Activated CD4-positive, alpha-beta T cell treated with anti-CD3 and anti-CD28 coated beads for 1 hour (primary cell): ENCODE measurements at places on chromosomes 11 and 22.

DNA sequence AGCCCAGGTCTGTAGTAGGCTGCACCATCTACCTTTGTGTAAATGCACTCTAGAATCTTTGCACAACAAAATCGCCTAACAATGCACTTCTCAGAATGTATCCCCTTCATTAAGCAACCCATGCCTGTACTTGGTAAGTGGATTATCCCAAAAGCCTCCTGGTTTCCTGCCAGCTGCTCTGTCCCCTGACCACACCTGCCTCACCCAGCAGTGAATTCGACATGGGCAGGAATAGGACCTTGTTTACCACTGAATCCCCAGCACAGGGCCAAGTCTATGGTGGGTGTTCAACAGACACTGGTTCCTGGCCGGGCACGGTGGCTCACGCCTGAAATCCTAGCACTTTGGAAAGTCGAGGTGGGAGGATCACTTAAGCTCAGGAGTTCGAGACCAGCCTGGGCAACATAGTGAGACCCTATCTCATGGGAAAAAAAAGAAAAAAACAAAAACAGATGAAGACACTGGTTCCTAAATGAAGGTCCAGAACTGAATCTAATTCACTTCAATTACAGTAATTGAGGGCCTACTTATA, 5.1 kb upstream of the SYCE3 start:
- DNase-seq = no peak

GRCh38 chr11:17790453-17790852, 55.9 kb downstream of the KCNC1 start:
- no peak for DNase-seq

GRCh38 chr22:24996420-24996952, 44.0 kb downstream of the KIAA1671 start:
- DNase-seq = no peak

DNA sequence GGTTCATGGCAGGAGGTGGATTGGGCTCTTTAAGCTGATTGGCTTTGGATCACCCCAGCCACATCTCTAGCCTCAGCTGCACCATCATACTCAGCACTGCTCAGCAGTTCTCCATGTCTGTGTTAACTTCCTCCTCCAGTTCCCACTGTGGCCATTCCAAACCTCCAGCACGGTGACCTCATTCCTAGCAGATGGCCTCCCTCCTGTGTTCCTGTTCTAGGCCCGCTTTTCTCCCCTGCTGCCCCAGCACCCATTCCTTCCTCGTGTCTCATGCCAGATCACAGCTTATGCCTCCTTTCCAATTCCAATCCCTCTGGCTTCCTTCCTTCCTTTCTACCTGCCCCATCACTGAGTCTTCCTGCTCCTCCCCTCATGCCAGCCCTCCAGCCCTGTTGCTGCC, 96.1 kb downstream of the MICAL2 start:
- DNase-seq = no peak

GRCh38 chr11:27150098-27150497, 109.5 kb downstream of the BBOX1 start:
- no peak for DNase-seq

- DNase-seq = peak; percentile 19
Measured at GRCh38 chr11:3165152-3165705, at the start of gene OSBPL5. Gene OSBPL5 (minus strand): TSS chr11:3165310. CDS start chr11:3129148, 36,162 bp downstream.

DNA sequence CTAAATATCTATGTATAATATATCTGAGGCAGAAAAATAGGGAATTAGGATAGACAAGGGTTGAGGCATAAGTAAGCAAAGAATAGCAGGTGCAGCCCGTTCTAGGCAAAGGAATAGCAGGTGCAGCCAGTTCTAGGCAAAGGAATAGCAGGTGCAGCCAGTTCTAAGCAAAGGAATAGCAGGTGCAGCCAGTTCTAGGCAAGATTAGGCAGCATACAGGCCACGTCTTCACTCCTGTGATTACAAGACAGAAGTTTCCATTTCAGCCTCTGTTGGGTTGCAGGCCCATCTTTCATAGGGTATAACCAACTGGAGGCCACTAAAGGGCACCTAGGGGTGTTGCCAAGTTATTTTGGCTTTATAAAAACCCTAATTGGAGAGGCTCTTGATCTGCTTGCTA, 28.8 kb upstream of the CHORDC1 start:
- DNase-seq = no peak

GRCh38 chr11:117232911-117233409, 489 bp downstream of the RNF214 start:
- no peak for DNase-seq

GRCh38 chr11:6992026-6992425, 28.1 kb downstream of the ZNF214 start:
- DNase-seq = no peak

- DNase-seq = no peak
Measured at GRCh38 chr22:23059284-23059948, 10.9 kb upstream of the GNAZ start.

GRCh38 chr11:64333556-64333955, 6.4 kb upstream of the CCDC88B start:
- no peak for DNase-seq

GRCh38 chr11:130666781-130667251, 218.4 kb downstream of the ADAMTS15 start:
- DNase-seq = no peak

GRCh38 chr11:128039140-128040021, 548.0 kb downstream of the ETS1 start:
- peak; percentile 62 for DNase-seq

DNA sequence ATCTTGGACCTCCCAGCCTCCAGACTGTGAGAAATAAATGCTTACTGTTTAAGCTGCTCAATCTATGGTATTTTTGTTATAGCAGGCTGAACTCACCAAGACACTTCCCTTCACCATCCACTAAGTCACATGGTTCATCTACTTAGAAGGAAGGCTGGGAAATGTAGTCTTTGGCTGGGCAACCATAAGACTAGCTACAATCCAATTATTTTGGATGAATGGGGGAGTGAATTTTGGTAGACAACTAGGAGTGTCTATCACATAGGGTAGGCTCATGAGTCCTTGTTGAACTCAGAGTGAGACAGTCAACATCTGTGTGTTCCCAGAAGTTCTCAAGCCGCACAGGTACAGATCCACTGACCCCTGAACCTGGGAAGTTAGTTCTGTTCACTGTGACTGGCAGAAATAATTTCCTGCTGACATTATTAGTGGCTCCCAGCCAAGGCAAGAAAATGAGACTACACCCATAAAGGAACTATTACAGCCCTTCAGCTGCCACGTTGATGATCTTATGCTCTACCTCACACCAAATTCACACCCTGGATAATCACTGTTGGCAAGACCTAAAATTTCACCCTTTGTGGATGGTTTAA, 3.1 kb upstream of the SLC35C1 start:
- no peak for DNase-seq

- DNase-seq = no peak
Measured at GRCh38 chr22:32158712-32159533, at the start of gene C22orf42. Gene C22orf42 (minus strand): TSS chr22:32159303. CDS start chr22:32159215, 88 bp downstream.

GRCh38 chr22:38900677-38901076, 28.7 kb upstream of the CBX6 start:
- no peak for DNase-seq

GRCh38 chr11:124844664-124845079, 20.6 kb upstream of the ROBO3 start:
- DNase-seq = no peak

- DNase-seq = no peak
Measured at GRCh38 chr22:48443680-48444079, 1384.0 kb downstream of the BRD1 start.

GRCh38 chr11:119780222-119780953, 51.4 kb upstream of the NECTIN1 start:
- DNase-seq = no peak

DNA sequence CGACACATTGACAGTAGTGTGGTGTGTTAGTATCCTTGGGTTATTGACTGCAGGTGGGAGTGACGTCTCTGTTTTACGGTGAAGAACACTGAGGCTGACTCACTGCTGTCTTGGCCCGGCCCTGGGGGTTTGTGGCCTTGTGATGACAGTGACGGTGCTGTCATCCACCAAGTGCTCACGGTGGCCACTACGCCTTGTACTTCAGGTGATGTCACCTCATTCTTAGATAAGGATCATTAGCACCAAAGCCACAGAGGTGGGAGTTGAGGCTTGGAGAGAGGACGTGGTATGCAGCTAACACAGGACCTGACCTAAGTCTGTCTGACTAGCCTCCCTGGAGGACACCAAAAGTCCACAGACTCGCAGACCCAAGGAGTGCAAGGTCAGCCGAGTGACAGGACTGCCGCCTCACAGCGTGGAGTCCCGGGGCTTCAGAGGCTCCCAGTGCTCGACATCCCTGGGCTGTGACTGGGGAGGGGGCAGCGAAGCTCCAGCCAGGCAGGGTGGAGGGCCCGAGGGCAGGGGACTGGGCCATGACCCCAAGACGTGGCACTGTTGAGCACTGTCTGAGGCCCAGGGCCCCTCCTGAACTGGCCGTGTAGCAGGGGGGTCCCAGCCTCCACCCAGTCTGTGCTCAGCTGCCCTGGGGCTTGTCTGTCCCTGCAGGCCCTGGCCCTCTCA, 56.5 kb downstream of the NAT10 start:
- DNase-seq = no peak

GRCh38 chr11:58639669-58640068, 17.2 kb downstream of the CNTF start:
- no peak for DNase-seq

DNA sequence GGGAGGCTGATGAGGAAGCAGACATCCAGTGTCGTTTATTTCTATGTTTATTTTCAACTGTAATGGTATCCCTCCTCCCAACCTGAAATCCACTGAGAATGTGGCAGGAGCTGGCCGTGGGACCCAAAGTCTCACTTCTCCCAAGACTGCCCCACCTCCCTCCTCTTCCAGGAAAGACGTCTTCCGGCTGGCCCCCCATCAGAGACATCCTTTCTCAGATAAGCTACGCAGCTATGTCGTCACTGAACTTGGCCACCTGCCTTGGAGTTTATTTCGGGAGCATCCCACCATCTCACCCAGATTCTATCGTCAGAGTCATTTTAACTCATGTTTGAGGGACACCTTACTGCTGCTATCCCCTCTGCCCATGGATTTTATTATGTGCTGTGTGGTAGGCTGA, 13.9 kb downstream of the TMEM184B start:
- no peak for DNase-seq

DNA sequence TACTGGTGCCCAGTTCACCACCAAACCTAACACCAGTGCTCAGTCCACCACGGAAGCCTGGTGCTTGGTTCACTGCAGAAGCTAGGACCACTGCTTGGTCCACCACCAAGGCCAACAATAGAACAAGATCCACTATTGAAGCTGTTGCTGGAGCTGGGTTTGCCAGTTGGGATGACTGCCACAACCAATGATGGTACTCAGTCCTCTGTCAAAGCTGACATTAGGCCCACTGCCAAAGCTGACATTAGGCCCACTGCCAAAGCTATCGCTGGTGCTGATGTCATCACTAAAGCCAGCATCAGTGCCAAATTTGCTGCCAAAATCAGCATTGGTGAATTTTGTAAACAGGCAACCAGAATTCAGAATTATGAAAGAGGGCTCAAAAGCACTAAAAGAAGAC, 1850.2 kb upstream of the RAG2 start:
- DNase-seq = no peak

GRCh38 chr22:32080904-32081303, 37.8 kb downstream of the SLC5A1 start:
- DNase-seq = no peak

GRCh38 chr11:104009744-104010143, 26.7 kb upstream of the DDI1 start:
- DNase-seq = no peak

DNA sequence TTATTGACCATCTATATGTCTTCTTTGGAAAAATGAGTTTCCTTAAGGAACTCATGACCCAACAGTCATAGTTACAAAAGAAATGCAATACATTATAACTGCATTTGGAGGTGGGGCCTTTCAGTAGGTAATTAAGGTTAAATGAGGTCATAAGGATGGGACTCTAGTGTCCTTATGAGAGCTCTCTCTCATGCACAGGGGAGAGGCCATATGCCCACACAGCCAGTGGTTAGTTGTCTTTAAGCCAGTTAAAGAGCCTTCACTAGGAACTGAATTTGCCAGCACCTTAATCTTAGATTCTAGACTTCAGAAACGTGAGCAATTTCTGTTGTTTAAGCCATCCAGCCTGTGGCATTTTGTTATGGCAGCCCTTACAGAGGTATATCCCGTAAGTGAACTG, 27.3 kb downstream of the INTS4 start:
- no peak for DNase-seq

- DNase-seq = no peak
Measured at GRCh38 chr11:75337195-75337654, 14.2 kb downstream of the ARRB1 start.

DNA sequence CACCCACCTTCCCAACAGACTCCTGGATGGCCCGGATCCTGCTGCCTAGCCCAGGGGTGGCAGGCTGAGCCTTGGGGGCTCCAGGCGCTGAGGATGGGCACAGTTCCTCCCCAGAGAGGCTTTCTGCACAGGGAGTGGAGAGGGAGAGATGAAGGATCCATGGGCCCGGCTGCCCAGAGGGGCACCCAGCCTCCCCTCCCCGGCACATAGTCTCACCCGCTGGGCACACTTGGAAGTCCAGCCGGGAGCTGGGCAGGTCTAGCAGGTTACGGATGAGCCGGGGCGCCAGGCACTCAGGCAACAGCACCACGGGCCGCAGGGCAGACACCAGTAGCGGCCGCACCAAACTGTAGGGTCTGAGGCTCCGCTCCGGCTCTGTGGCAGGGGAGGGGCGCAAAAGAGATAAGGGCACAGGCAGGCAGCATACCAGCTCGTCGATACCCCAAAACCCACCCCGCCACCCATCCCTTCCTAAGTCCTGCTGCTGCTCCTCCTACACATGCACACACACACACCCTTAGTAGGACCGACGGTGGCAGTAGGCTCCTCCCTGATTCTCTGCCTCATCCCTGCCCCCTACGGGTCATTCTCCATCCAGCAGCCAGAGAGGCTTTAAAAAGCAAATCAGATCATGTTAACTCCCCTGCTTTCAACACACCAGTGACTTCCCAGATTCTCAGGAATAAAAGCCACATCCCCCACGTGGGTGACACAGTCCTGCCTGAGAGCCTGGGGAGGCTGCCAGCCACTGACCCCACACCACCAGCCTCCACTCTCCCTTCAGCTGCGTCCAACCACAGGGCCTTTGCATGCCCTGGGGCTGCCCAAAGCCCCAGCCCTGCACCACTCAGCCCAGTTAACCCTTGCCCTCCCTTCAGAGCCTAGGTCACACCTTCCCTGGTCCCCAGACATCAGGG, 6.5 kb upstream of the MFNG start:
- peak; percentile 31 for DNase-seq

DNA sequence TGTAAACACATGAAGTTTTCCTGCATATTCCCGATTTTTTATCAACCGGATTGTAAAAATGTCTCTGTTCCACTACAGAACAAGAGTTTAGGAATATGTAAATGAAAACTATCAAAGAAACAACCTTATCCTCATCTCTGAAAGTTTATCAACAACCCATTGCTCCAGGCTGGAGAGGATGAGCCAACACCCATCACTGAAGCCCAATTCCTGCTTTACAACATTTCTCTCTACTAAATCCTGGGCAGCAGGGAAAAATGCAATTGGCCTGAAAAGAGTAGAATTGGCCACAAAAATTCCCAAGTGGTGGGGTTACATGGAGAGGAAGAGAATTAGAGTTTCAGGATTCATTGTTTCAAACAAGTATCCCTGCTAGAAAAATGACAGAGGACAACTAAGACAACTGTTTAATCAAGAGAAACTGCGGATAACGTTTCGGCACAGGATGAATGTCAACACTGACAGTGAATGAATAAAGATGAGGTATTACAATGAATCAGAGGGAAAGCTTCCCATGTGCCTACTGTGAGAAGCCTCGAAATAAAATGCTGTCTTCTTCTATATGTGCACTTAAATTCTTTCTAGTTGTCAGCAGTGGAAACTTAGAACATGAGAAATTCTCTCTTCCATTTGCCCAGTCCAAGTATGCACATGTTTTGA, 317.3 kb upstream of the ANO3 start:
- DNase-seq = no peak
